ENCODE measurements at places on chromosomes 1 and 21.
A peak's percentile ranks its signal among the peaks of the same experiment; 100 is the strongest.

DNA sequence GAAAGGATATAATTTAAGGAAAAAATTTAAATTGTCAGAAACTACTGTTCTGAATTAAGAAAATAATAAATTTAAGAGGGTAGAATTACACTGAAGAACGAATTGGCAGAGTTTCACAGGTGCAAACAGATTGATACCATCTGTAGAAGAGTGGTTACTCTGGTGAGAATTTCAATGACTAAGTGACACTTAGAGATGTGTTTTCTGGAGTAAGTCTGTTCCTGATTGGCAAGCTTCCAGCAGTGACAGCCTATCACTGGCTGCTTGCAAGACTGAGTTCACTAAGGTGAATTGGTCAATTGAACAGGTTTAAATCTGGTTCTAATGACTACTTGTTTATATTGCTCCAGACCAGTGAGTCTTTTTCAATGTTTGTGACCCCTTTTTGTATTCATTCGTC, 838.2 kb upstream of the RGS18 start:
- DNase-seq, result no peak

GRCh38 chr1:152502496-152503180, 8.0 kb upstream of the LCE5A start:
- no peak for DNase-seq

GRCh38 chr1:1205769-1206375, 520 bp downstream of the TNFRSF18 start:
- no peak for DNase-seq

DNA sequence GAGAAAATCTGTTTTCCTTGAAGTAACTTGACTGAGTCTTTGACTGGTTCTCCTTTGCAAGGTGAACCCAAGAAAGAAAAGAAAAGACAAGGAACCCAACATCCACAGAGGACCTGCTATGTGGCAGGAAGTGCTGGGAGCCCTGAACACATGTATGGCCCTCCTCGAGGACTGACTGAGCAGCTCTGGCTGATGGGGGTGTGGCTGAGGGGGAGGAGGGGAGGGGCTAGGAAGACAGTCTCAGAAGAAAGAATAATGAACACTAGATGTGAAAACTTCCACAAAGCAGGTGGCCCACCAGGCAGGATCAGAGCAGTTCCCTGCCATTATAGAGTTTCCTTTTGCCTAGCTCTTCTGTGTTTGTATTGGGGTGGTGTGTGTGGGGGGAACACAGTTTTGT, 26.1 kb downstream of the NENF start:
- DNase-seq, result peak; percentile 13

DNA sequence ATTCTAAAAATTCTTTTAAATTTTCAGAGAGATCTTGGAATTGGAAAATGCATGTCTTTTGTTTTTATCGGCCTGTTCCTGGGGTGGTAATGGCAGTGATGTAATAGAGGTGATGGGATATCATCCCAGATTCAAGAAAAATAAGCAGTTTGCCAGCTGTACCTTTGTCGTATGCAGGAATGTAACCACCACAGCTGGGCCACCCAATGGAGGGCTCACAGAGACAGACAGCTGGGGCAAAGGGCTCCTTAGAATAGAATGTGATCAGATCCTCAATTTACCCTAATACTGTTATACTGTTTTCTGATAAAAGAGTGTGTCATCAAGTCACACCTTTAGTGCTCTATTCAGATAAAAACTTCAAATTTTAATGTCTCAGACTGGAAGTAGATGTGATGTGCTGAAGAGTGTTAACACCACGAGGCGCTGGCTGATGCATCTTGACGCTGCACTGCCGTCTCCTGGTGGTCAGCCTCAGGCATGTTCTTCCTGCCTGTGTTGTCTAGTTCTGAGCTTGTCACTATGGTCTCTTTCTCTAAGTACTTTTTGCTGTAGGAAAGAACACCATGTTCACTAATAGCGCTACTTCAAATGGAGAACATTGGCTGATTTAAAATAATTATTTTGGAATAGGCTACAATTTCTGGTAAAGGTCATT, 78.8 kb downstream of the C1orf21 start:
- no peak for DNase-seq

GRCh38 chr1:246506367-246506673, 759 bp downstream of the SMYD3 start:
- DNase-seq, result peak; percentile 9

GRCh38 chr1:104760017-104760416, 1010.3 kb downstream of the AMY1C start:
- no peak for DNase-seq

DNA sequence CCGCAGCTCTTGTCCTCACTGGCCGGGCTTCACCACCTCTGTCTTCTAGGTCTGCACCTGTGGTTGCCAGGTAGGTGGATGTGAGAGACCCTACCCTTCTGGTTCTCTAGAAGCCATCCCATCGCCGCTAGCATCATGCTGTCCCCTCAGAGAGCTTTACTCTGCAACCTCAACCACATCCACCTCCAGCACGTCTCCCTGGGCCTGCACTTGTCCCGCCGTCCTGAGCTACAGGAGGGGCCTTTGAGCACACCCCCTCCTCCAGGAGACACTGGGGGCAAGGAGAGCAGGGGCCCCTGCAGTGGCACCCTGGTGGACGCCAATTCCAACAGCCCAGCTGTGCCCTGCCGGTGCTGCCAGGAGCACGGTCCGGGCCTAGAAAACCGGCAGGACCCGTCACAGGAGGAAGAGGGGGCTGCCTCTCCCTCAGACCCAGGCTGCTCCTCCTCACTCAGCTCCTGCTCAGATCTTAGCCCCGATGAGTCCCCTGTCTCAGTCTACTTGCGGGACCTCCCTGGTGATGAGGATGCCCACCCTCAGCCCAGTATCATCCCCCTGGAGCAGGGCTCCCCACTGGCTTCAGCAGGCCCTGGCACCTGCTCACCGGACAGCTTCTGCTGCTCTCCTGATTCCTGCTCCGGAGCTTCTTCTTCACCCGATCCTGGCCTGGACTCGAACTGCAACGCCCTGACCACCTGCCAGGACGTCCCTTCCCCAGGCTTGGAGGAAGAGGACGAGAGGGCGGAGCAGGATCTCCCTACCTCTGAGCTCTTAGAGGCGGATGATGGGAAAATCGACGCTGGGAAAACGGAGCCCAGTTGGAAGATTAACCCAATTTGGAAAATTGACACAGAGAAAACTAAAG, 1.2 kb downstream of the RUSC1 start:
- DNase-seq, result no peak

DNA sequence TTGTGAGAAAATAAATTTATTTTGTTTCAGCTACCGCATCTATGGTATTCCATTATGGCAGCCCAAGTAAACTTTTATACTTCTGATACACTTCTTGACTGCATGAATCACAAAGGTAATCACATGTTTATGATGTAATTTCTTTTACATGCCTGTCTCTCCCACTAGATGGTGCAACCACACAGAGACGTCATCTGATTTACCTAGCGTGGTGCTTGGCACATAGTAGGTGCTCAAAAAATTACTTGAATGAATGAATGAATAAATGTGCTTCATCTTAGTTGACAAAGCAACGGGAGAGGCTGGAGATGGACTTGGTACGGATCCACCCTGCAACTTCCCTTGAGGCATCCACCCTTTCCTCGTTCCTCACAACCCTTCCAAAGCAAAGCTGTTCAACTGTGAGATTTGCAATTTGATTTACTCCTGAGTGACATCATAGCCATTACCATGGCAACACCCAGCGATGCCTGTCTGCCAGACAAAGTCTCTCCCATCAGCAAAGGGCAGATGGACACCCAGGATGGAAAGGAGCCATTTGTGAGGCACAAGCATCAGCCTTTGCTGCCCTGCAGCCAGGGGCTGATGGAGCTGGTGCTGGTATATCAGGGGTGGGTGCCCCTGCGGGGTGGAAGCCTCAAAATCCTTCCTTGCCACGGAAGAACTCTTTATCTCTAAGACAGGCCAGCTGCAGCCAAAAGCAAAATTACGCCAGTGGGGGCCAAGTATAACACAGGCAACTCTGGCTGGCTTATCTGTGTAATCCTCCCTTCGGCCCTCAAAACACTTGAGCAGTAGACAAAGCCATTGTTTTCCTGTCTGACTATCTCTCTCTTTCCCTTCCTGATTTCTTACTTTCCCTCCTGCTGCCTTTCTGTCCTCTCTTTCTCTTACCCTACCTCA, 18.9 kb upstream of the VWA5B1 start:
- DNase-seq, result no peak

- DNase-seq, result no peak
Measured at GRCh38 chr1:76082062-76082461, 7.5 kb downstream of the ST6GALNAC3 start.

- no peak for DNase-seq
Measured at GRCh38 chr1:220734571-220735326, 13.4 kb upstream of the MTARC2 start.

DNA sequence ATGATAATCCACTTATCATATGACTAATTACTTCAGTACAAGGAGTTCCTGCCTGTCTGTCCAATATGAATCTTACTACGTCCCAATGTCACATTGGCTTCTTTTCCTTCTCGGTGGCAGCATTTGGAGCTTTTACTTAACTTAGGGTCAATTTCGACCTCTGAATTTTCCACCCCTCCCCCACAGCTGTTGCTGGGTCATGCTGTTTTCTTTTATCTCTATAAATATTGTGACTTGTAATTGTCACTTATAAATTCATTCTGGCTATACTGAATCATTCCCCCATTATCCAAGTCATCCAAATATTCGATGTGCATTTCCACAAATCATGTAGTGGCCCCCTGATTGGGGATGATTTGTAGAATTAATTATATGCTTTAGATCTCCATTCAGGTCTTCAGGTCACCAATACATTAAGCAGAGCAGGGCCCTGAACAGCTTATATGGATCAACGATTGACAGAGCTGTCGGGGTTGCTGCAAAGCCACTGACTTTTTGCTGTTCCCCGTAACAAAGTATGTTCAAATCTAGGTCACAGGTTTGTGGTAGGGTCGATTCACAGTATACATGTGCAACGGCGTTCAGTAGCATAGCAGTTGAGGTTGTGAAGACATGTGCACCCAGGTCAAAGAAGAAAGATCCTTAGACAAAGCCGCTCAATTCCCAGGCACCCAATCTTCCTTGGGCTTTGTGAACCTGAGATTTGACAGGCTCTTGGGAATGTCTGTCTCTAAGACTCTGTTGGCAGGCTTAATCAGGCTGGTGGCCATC, 18.3 kb upstream of the RNU1-4 start:
- DNase-seq, result no peak

GRCh38 chr1:112520166-112520565, 11.4 kb downstream of the WNT2B start:
- no peak for DNase-seq

- no peak for DNase-seq
Measured at GRCh38 chr1:87973896-87974295, 645.2 kb downstream of the LMO4 start.

GRCh38 chr1:11535316-11535715, 56.4 kb downstream of the DISP3 start:
- no peak for DNase-seq
